ENCODE measurements at places on chromosomes 7 and 10.

- DNase-seq: no peak
Observed at GRCh38 chr10:33556620-33557019, 222.2 kb upstream of the NRP1 start.

- DNase-seq: no peak
Observed at GRCh38 chr10:123326674-123327073, 172.5 kb downstream of the BUB3 start.

DNA sequence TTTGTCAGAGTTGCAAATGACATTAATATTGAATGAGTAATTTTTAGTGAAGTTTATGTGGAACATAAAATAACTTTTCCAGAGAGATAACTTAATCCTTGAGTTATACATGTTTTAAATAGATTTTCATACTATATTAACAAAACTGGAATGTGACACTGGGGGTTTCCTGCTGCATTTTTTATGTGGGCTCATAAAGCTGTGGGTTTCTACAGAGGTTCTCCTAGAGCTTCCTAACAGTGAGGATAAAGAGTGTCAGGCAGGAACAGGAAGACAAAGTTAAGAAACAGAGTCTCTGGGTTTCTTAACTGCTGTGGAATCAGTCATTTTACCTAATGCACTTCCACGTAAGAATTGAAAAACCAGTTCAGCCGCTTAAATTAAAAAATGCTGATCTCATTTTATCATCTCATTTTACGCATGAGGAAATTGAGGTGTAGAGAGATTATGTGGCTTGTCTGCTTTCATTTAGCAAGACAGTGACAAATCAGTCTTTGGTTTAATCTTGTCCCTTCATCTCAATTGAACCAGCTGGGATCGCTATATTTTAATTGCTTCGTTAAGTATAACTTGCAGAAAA is 5.0 kb downstream of the CD36 start:
- peak; percentile 75 for DNase-seq

- no peak for DNase-seq
Observed at GRCh38 chr7:94240902-94241301, 153.8 kb upstream of the COL1A2 start.

DNA sequence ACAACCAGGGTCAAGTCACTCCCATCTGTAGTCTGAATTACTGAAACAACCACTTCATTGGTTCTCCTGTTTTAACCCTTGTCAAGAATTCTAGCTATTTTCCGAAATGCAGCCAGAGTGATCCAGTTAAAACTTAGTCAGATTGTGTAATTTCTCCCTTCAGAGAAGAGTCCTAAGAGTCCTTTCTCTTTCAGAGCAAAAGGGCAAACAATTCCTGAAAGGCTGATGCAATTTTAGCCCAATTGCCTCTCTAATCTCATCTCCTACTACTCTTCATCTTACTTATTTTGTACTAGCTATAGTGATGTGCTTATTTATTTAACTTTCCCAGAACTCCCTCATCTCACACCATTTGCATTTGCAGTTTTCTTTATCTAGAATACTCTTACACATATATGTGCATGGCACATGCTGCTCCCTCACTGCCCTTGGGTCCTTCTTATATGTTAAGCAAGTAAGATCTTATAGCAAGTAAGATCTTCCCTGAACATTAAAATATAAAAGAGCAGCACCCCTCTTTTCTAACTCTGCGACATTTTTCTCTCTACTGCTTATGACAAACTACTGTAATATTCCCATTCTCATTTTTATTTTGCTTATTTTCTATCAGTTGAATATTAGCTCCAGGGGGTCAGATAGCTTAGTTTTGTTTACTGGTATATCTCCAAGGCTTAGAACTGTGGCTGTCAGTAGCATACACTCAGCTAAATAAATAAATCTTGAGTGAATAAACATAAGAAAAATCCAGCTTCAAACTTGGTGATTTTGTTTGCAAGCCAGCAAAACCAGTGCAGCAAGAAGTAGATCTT is 44.6 kb downstream of the HGF start:
- peak; percentile 78 for DNase-seq

GRCh38 chr7:95396136-95397032 is at the start of gene PON3:
TSS of gene PON3 (minus strand) at chr7:95396375. CDS start at chr7:95396350, 25 bp downstream.
- DNase-seq: no peak

GRCh38 chr7:151083071-151083823 is at the start of gene TMUB1:
TSS of gene TMUB1 (minus strand) at chr7:151083493. CDS start at chr7:151082563, 930 bp downstream.
- DNase-seq: peak; percentile 60

Measured in EH (cell line).